AG08396 (cell line): ENCODE measurements at places on chromosomes 3 and 15.

DNA sequence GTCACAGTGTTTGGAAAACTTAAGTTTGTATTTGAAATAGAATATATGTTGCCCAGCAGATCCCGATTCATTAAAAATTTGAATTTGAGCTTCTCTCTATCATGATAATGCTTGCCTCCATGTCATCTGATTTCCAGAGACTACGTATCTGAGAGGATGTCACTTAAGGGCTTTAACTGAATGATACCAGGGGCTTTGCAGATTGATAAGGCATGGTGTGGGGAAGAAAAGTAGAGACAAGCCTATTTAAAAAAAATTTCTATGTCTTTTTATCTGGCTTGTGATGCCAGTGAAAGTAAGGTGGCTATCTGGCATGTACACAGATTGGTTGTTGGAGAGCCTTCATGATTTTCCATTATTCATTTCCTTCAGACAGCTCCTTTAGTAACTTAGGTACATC lies 72.7 kb downstream of the UBE2E2 start:
- no peak for DNase-seq

DNA sequence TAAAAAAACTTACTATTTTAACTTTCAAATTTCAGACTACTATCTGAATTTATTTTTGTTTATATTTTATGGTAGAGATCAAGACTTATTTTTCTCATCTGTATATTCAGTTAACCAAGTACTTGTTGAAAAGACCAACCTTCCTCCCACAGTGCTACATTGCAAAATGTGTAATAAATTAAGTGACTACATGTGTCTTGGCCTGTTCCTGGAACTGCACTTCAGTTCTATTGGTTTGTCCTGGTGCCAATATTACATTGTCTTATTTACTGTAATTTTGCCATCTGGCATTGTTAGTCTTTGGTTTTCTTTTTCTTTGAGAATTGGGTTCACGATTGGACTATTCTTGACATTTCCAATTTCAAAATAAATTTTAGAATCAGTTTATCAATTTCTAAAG lies 138.4 kb upstream of the KCNMB2 start:
- DNase-seq: no peak

DNA sequence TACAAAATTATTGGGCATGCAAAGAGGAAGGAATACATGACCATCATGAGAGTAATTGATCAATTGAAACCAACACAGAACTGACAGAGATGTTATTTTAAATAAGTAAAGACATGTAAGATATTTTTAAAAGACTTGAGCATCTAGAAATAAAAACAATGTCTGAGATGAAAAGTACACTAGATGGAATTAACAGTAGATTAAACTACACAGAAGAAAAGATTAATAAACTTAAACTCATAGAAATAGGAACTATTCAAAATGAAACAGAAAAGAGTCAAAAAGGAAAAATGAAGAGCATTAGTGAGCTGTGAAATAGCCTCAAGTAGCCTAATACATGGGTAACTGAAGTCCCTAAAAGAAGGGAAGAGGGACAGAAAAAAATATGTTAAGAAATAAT lies 8.5 kb upstream of the ARF4 start:
- DNase-seq: no peak

- DNase-seq: peak; percentile 39
Measured at GRCh38 chr3:154060238-154061000, 60.8 kb upstream of the ARHGEF26 start.

DNA sequence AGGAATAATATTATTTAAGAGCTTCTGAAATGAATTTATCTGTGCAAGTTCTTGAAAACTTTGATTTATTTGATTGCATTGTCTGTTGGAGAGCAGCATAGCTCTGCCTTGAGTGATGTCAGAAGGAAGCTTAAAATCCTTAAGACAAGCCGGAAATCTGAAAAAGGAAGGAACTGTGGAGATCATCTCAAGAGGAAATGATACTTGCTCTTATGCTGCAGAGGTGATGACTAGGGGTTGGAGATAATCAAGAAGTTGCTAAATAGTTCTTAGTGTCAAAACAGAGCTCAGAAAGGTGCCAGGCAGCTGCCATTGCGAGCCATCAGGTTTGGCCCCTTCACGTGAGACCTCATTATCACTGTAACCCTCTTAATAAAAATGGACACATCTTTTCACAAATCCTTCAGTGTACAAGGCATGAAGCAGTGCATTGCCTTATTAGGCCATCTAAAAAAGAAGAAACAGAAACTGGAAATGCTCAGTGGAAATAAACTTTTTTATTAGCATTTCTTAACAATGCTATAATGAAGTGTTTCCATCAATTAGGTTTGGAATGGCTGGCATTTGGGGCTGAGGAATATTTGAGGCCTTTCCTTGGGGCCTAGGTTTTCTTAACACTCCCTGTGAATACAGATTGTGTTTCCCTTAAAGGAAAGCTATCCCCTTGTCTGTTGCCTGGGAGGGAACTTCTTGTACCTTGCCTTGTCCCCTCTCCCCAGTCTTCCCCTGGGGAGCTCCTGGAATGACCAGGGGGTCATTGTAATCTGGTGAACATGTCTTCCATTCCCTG lies 34.5 kb upstream of the VILL start:
- no peak for DNase-seq

- DNase-seq: no peak
Measured at GRCh38 chr3:114675104-114675503, 381.3 kb downstream of the TIGIT start.

GRCh38 chr3:98823791-98824190 lies 60.7 kb downstream of the ST3GAL6 start:
- no peak for DNase-seq

GRCh38 chr3:184968115-184968514 lies 156.1 kb downstream of the VPS8 start:
- no peak for DNase-seq

- DNase-seq: peak; percentile 50
Measured at GRCh38 chr15:85750319-85751290, 44.1 kb downstream of the KLHL25 start.

- peak; percentile 37 for DNase-seq
Measured at GRCh38 chr3:196287090-196287439, 461 bp downstream of the PCYT1A start.

GRCh38 chr15:92714077-92714476 lies 58.5 kb upstream of the FAM174B start:
- peak; percentile 51 for DNase-seq

- DNase-seq: peak; percentile 59
Measured at GRCh38 chr3:126474498-126475412, 936 bp downstream of the ZXDC start.

GRCh38 chr3:30516238-30516637 lies 90.2 kb upstream of the TGFBR2 start:
- DNase-seq: no peak

GRCh38 chr3:136604961-136605360 lies 147.2 kb downstream of the STAG1 start:
- no peak for DNase-seq

DNA sequence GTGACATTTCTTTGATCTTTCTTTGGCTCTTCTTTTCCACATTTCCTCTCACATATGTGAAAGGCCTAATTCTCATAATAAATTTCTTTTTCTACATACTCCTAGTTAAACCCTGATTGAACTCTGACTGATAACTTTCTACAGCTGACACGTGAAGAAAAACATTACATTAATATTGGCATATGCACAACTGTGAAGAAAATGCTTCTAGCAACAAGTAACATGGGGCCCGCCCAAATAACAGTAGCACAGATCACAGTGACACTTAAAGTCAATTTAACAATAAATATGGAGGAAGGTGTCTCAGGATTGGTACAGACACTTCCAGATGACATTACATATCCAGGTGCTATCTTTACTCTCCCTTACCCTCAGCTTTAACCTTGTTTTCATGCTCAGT lies 317.6 kb upstream of the ZNF385D start:
- DNase-seq: no peak

DNA sequence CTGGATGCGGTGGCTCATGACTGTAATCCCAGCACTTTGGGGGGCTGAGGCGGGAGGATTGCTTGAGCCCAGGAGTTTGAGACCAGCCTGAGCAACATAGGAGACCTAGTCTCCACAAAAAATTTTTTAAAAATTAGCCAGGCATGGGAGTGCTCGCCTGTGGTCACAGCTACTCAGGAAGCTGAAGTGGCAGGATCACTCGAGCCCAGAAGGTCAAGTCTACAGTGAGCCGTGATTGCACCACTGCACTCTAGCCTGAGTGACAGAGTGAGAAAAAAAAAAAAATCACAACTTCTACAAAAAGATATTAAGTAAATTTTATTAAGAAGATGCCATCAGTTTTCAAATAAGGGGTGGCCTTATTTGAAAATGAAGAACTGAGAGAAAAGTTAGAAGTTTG lies 11.9 kb upstream of the PLA2G4D start:
- DNase-seq: no peak

GRCh38 chr3:133237380-133237779 lies 162.5 kb upstream of the BFSP2 start:
- DNase-seq: no peak

GRCh38 chr15:74657846-74658245 lies 38.0 kb downstream of the EDC3 start:
- no peak for DNase-seq

DNA sequence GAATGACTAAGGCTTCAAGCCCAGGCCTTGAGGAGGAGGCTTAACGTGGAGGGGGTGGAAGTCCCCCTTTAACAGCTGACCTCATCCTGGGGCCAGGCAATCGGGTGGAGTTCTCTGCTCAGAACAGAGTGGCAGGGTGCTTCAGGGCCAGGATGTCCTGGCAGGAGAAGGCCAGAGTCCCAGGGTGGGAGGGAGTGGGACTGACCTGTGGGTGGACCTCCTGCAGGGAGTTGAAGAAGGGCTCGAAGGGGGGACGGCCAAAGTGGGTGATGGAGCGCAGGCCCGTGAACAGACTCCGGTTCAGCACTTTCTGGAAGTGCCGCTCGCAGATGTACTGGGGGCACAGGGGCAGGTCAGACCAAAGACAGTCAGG lies 19.6 kb downstream of the DUOX2 start:
- DNase-seq: no peak

GRCh38 chr3:134978658-134979057 lies 183.6 kb downstream of the EPHB1 start:
- no peak for DNase-seq

- DNase-seq: no peak
Measured at GRCh38 chr3:25907081-25907480, 117.2 kb downstream of the OXSM start.

- peak; percentile 93 for DNase-seq
Measured at GRCh38 chr15:31236184-31237042, 90.2 kb upstream of the KLF13 start.
